ENCODE measurements at places on chromosomes 7 and 10.

DNA sequence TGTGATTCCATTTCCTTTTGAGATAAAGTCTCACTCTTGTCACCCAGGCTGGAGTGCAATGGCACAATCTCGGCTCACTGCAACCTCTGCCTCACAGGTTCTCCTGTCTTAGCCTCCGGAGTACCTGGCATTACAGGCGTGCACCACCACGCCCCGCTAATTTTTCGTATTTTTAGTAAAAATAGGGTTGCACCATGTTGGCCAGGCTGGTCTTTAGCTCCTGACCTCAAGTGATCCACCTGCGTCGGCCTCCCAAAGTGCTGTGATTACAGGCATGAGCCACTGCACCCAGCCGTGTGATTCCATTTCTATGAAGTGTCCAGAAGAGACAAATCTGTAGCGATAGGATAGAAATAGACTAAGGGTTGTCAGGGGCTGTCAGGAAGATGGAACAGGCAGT lies 60.4 kb downstream of the CLIP2 start:
- no peak for DNase-seq

DNA sequence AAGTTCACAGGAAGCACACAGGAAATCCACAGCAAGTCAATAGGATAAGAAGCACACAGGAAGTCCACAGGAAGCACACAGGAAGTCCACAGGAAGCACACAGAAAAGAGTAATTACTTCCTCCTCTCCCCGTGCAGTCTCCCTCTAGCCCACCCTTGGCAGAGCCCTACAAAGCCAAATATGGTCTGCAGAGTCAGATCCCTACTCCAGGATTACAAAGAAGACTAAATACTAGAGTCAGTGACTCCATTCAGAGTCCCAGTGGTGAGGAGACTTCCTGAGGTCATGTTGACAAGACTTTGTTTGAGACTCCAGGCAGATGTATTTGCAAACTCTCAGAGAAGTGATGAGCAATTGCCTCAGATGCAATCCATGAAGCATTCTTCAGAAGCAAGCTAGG lies 398.6 kb upstream of the AUTS2 start:
- DNase-seq, result no peak

GRCh38 chr7:124192885-124193284 lies 160.0 kb upstream of the TMEM229A start:
- no peak for DNase-seq

GRCh38 chr10:71627230-71627939 lies 92.2 kb downstream of the C10orf105 start:
- peak; percentile 52 for DNase-seq

GRCh38 chr10:95562341-95562965 lies 1.3 kb upstream of the SORBS1 start:
- no peak for DNase-seq

DNA sequence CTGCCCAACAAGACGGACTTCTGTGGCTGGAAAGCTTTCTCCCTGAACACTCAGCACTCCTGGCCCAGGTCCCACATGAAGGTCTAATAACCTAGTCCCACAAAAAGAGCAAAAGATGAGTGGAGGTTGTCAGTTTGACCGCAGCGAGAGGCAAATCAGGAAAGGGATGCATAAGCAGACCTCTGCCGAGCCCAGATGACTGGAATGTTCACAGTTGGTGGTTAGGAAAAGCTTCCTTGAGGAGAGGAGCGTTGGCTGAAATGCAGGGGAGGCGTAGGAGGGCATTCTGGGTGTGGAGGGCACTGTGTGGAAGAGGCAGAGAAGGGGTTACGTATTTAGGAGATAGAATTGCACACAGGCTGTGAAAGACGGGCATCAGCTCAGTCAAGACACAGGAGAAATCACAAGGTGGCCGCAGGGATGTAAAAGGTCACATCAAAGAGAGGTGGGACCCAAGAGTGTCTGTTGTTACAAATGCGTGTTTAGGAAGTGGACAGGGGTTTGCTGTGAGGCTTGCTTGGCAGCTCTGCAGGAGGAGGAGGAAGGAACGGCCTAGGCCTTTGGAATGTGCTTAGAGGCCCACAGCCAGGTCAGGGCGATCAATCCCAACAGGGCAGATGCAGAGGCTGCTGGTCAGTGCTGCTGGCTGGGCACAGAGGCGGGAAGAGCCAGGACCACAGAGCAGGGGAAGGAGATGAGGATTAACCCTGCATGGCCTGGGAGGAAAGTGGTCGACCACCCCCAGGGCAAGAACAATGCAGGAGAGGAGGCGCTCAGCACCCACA lies 133.5 kb downstream of the VIPR2 start:
- DNase-seq, result peak; percentile 38

DNA sequence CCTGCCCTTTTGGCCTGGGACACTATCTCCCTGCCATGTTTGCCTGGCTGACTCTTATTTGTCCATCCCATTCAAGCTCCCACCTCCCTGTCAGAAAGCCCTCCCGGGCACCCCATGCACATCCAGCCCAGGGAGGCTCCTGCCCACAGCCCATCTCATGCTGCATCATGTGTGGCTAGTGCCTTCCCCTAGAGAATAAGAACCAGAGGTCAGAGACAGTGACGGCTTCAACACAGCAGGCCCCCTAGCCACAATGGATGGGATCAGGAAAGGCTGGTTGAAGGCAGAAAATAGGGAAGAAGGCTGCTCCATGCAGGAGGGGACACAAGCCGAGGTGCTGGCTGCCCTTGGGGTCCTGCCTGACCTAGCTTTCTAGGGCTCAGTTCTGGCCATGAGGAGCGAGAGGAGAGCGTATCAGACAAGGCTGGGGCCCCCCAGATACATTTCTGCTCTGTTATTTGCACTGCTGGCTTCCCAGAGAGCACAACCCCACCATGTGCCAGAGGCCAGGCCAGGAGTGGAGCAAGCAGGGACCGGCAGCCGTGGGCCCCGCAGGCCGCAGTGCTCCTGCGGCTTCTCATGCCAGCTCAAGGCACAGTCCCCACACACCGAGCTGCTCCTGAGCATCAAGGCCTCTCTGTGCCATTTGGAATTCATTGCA lies 161.1 kb upstream of the ZMIZ1 start:
- no peak for DNase-seq

GRCh38 chr10:33521062-33521461 lies 186.6 kb upstream of the NRP1 start:
- no peak for DNase-seq

DNA sequence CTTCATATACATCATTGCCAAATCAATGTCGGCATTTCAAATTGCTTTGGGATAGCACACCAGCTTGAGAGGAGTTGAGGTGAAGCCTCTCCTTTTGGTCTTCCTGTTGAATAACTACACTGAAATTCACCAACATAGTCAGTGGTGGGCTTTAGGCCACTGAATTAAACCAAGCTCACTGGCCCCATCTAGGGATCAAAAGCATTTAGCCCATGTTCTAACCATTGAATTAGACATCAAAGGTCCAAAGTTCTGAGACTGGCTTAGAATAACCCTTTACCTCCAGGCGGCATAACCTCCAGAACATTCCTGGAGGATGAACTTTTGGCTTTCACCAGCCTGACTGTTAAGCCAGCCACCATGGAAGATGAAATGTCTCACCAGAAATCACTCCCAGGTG lies 54.6 kb downstream of the BPGM start:
- DNase-seq, result peak; percentile 83

GRCh38 chr7:1211611-1212010 lies 21.1 kb upstream of the UNCX start:
- peak; percentile 42 for DNase-seq

GRCh38 chr10:101246639-101247038 lies 17.4 kb upstream of the LBX1 start:
- no peak for DNase-seq

- no peak for DNase-seq
These were observed 31.7 kb upstream of the INSIG1 start for GRCh38 chr7:155265961-155266360.

DNA sequence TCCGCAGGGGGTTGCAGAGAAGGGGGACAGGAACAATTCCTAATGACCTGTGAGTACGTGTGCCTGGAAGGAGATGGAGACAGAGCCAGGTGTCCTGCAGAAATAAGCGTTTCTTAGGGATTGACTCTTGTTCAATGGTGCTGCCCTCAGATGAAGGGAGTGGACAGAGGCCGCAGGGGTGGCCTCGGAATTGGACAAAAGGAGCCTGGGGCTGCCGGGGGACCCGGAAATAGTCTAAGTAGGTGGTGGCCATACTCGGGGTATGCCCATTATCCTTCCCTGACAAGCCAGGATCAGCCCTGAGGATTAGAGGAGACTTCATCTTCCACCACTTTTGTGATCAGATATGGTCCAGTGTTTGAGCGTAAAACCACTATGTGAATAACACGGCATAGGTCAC lies 39.2 kb downstream of the ELFN1 start:
- DNase-seq, result peak; percentile 54

DNA sequence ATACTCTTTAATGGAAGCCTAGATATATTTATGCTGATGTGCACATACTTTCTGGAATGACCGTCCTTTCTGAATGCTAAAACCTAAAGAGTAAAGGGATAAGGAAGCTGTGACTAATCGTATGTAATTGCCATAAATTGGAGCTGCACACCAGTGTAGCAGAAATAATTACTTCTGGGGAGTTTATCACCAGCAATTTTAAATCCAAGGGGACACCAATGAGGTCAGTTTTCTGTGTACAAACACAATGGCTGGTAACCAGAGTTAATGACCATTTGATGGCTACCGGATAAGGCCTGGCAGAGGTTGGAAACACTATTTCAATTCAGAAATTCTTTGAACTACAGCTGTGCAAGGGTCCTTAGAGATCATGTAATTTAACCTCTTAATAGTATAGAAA lies 670.1 kb downstream of the REEP3 start:
- DNase-seq, result no peak

- DNase-seq, result peak; percentile 61
These were observed 229.7 kb downstream of the TCERG1L start for GRCh38 chr10:131081786-131082185.

GRCh38 chr7:131882321-131882720 lies 325.9 kb upstream of the PODXL start:
- no peak for DNase-seq

- DNase-seq, result no peak
These were observed 178.3 kb downstream of the CDCA7L start for GRCh38 chr7:21767300-21767900.

DNA sequence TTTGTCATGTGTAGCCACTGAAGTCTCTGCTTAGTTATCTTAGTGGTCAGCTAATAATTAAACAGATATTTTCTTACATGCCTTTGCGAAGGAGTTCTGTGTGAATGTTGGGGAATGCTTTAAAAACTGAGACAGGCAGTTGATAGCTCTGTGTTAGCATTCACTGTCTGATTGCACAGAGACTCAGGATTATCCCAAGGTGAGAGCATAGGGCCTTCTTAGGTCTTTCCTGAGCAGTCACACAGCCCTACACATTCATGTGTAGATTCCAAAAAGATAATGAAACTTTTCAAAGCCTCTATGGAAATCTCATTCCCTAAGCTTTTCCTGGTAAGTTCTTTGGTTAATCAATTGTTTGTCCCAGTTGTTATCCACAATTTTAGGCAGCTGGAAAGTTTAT lies 67.7 kb downstream of the CASD1 start:
- DNase-seq, result no peak

- peak; percentile 30 for DNase-seq
These were observed 364.9 kb downstream of the SUGCT start for GRCh38 chr7:40499718-40500117.

- peak; percentile 63 for DNase-seq
These were observed 8.4 kb upstream of the HYCC1 start for GRCh38 chr7:23022258-23022769.

- no peak for DNase-seq
These were observed 67.3 kb upstream of the TPK1 start for GRCh38 chr7:144903201-144903600.

DNA sequence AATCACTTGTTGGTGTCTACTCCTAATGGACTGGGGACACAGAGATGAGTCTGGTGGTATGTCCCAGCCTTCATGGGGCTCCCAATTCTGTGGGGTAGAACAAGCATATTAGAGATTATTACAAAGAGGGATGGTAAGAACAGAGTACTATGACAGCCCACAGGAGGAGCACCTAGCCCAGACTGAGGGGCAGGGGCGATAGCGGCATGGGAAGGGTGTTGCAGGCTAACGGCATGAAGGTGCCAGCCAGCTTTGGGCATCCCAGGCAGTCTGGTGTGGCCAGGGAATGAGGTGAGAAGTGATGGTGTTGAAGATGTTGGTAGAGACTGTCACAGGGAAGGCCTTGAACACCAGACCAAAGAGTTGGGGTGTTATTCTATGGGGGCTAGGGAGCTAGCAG lies 280.0 kb downstream of the RPS24 start:
- DNase-seq, result no peak

DNA sequence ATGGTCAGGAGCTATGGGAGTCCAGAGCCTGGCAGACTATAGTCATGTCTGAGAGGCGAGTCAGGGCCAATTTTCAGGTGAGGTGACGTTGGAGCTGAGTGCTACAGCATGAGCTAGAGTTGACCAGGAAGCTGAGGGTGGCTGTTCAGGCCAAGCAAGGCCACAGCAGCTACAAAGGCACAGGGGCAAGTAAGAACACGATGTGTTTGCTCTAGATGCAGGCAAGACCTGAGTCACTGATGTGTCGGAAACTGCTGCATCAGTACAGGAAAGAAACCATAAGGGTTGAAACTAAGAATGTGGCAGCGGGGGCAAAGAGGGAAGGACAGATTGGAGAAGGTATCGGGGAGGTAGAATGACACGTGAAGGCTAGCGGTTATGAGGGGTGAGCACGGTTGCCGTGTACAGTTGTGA lies 11.8 kb upstream of the RRP12 start:
- DNase-seq, result no peak

- no peak for DNase-seq
These were observed 34.0 kb downstream of the CDHR3 start for GRCh38 chr7:105996860-105997737.

DNA sequence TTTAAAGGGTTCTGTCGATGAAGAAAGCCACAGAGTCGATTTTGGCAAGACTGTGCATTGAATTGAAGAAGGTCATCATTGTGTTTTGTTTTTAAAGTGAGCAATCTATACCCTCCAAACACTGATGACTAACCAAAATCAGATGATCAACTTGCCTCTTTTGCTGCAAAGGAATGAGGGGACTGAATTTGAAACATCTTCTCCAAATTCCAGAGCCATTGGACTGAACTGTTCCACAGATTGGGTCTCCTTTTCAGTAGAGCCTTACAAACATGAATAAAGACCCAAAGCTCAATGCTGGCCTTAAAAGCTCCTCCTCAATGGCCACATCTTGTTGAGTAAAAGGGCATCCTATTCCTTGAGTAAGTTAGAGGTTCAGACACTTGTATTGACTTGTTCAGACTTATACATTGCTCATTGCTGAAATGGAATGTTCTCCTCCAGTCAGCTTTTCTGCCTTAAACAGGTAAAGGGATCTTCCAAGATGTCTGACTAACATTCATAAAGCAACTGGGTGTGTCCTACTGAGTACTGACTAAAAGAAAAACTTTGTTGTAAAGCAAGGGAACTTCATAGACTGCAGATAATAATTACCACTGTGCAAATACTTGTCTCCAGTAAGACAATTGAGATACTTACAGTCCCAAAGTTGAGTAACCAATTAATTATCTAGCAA lies 630.6 kb downstream of the KCNMA1 start:
- DNase-seq, result peak; percentile 36

DNA sequence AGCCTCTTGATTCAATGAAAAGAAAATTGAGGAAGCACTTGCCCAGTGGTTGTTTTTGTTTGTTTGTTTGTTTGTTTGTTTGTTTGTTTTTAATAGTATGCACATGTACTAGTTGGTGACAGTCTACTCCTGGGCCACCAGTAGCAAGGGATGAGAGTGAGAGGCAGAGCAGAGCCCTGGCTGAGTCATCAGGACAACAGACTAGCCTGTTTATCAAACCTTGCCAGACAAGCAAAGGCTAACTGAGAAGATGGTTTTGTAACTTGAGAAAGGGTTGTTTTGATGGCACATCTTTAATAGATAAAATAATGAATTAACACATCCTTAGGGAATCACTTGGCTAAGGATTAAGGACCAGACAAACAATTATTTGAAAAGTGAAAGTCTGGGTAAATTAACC lies 78.1 kb downstream of the INHBA start:
- DNase-seq, result no peak

- DNase-seq, result peak; percentile 67
These were observed 23.9 kb downstream of the ATP6V1F start for GRCh38 chr7:128886391-128887168.
